ENCODE measurements at places on chromosomes 1 and 21. TPM values are rescaled to one million over a fixed set of nuclear protein-coding genes. Genes with fewer than 3 reads are reported as not detected.

DNA sequence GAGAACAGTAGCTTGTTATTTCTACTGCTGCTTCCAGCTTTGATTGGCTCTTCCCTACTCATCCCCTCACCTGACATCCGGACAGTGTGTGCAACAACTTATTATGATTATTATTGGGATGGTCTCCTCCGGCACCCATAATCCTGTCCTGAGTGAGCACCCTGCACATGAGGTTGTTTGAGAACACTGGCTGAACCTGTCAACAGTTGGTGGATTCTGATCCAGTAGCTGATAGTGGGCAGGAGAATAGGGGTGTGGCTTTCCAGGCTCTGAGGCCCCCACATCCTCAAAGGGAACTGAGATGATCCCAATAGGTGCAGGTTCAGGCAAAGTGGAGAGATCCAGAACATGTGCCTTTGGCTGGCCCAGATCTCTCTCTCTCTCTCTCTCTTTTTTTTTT, 60.5 kb downstream of the RUNX1 start:
- DNase-seq: no peak

GRCh38 chr1:30659702-30660101, 63.7 kb downstream of the MATN1 start:
- no peak for DNase-seq

- DNase-seq: no peak
Observed at GRCh38 chr21:35019631-35020032, 29.5 kb downstream of the RUNX1 start.

The SERPINC1 gene
- total RNA-seq: not detected

GRCh38 chr1:222893255-222893654, 78.4 kb downstream of the DISP1 start:
- no peak for DNase-seq

The CHI3L1 gene
- total RNA-seq: 0.21 TPM
